ENCODE measurements at places on chromosomes 6 and 20.

GRCh38 chr6:32635526-32636123, 1.6 kb upstream of the HLA-DQA1 start:
- no peak for DNase-seq

DNA sequence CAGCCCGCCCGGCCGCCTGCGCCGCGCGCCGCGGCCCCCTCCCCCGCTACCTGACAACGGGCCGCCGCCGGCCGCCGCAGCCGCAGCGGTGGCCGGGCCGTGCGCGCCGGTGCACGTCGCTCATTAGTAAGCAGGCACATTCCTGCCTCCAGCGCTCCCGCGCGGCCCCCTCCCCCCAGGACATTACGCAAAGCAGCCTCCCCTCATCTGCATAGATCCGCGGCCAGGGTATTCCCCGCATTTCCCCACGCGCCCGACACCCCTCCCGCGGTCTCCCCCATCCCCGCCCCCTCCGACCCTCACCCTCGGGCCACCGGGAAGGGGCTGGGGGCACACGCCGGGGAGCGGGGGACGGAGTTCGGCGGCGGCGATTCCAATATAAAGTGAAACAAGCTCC, at the start of gene HIVEP2:
HIVEP2 (minus strand) TSS at position 128 of the 397 bp plus-strand sequence. CDS start 170,438 bp downstream, outside the sequence.
- peak; percentile 76 for DNase-seq

DNA sequence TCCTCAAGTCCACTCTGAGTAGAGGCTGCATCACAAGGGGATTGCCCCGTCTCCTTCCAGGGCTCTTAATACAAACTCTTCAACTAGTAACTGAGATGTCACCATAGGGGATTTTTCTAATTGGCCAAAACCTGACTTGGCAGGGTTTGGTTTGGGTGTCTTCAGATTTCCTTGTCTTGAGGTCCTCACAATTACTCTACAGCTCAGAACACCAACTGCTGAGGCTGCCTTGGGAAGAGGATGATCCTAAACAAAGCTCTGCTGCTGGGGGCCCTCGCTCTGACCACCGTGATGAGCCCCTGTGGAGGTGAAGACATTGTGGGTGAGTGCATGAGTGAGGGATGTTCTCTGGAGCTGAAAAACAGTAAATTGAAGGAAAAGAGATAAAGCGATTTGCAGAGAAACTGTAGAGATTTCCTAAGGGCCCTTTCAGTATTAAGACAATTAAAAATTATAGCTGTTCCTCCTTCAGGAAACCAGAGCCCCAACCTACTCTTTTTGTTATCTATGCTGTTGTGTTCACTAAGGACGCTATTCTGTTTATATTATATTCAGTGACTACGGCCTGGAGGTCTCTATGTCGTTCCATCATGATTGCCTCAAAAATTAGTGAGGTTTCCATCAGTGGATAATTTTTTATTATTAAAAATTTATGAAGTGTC, at the start of gene HLA-DQA1:
HLA-DQA1 (plus strand) TSS at position 188 of the 662 bp plus-strand sequence; CDS start at position 241, 53 bp downstream.
- no peak for DNase-seq

- no peak for DNase-seq
Observed at GRCh38 chr6:146253691-146254090, 224.8 kb downstream of the GRM1 start.

- no peak for DNase-seq
Observed at GRCh38 chr6:166664135-166664534, 37.1 kb upstream of the RPS6KA2 start.

DNA sequence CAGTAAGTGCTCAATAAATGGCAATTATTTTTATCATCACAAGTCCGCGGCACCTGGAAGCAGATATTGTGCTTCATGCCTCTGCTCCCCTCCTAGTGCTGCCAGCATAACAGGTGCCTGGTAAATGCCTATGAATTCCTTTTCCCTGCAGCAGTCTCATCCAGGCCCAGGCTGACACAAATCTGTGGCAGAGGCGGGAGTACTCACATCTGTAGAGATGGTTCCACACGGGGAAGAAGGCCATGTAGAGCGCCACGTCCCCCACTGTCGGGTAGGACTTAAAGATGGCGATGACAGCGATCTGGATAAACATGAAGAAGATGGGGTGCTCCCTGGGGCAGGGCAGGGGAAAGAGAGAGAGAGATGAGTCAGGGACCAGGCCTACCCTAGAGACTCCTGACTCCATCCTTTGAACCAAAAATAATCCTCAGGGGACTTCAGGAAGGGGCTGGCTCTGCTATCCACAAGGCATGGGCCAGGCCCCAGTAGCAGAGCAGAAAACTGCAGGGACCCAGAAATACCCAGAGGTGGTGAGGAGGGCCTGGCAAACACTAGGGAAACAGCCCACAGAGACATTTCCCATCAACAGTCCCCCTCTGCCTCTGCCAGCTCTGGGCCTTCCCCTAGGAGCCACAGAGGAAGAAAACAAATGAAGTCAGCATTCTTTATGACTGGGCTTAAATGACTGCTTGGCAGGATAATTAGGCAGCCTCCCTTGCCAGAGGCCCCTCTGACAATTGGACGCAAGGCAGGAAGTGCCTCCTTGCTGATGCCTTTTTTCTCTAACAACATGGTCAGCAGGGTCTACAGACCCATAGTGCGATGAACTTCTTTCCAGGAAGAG, 23.0 kb downstream of the MAP1LC3A start:
- no peak for DNase-seq

GRCh38 chr6:26404546-26404945, 2.5 kb downstream of the BTN3A1 start:
- no peak for DNase-seq

DNA sequence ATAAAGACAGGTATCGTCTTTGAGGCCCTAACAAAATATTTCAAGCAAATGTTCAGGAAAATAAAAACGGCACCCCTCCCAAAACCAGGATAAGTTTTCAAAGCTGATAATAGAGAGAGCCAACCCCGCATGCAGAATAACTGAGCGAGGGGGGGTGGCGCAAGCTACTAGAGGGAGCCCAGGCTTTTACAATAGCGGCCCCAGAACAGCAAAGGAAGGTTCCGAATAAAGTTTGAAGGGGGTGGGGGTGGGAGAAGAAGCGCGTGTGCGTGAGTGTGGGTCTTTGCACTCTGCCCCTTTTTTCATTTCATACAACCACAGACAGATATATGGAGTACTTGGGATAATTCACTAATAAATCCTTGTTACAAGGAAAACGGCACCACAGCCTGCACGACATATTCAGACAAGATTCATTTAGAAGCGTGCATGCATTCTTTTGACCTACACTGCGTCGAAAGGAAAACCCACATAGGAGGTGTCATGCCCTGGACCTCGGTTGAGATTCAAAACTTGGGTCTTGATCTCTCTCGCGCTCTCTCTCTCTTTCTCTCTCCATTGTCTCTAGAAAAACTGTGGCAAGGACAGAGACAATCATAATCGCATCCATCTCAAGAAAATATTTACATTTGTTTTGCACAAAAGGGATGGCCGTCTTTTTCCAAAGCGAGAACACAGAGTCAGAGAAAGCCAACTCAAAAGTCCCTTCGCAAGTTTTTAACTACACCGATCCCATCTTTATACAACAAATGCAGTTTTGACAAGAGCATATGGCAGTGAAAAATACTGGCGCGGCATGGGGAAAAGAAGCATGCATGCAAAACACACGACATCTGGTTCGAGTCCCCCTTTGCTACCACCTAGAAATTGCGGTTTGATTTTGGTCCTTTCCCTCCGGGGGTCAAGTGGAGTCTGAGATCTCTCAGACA, 1.6 kb downstream of the OLIG3 start:
- DNase-seq = no peak

- DNase-seq = no peak
Observed at GRCh38 chr6:7261032-7261841, 51.8 kb downstream of the SSR1 start.

DNA sequence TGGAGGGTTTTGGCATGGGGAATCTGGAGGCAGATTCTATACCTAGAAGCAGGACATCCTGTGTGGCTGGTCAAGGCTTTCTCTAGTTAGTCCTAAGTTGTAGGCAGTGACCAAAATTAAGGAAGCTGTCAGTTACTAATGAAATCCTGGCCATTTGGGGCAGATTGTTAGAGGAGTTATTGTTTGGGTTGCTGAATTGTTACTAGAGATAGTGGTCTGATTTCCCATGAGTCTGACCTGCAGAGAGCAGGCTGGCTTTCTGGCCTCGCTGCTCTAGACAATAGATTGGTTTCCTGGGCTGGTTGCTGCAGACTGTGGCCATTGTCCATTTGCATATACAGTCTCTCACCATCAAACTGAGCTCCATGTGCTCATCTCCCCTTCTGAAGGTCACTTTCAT, 205.0 kb upstream of the SASH1 start:
- DNase-seq = no peak

DNA sequence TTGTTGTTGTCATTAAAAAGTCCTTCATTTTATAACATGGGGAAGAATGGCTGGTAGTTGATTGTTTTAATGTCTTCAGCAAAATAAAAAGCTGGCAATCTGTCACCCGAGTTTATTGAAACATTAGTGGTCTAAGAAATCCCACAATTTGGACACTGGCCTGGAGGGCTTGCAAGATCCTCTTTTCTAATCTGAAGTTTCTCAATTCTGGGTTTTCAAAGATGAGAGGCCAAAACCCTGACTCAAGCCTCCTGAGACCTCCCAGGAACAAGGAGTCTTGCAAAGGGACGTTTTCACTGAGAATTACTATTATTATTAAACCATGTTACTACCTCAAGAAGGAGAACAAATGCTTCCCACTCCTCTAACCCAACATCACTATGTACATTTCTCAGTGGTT, 19.5 kb downstream of the MAP1LC3A start:
- DNase-seq = no peak

- DNase-seq = no peak
Observed at GRCh38 chr6:113190170-113190569, 667.0 kb upstream of the MARCKS start.

DNA sequence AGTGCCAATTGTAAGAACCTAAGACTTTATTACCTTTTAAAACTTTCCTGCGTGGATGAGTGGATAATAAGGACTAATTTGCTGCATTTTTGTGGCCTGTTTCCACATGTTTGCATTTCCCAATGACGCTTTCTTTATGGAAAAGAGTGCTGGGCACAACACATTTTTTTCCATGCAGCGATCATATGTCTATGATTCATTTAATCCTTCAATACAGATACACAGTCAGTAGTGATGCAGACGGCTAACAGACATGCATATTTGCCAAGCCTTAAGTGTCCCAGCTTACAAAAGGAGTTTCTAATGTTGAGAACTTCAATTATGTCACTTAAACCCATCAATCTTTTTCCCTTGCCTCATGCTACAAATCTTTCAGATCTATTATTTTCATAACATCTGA, 239.8 kb upstream of the PREP start:
- DNase-seq = no peak

GRCh38 chr6:132843316-132844035, 29.1 kb downstream of the RPS12 start:
- no peak for DNase-seq

- no peak for DNase-seq
Observed at GRCh38 chr6:113539202-113539601, 317.9 kb upstream of the MARCKS start.

DNA sequence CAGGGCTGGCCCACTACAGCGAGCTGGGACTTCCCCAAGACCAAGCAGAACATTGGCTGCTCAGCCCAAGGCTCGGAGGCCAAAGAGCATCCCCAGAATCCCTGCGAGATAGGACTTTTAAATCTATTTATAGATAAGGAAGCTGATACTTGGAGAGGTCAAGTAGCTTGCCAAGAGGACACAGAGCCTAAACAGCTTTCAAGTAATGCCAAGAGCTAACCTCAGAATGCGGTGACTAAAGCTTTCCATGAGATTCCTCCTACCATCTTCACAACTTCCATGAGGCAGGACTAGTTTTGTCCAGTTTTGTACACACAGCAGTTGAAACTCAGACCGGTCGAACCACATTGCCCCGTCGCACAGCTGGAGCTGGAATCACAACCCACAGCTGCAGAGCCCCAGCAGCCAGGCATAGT, 168.1 kb upstream of the TOP1 start:
- no peak for DNase-seq

DNA sequence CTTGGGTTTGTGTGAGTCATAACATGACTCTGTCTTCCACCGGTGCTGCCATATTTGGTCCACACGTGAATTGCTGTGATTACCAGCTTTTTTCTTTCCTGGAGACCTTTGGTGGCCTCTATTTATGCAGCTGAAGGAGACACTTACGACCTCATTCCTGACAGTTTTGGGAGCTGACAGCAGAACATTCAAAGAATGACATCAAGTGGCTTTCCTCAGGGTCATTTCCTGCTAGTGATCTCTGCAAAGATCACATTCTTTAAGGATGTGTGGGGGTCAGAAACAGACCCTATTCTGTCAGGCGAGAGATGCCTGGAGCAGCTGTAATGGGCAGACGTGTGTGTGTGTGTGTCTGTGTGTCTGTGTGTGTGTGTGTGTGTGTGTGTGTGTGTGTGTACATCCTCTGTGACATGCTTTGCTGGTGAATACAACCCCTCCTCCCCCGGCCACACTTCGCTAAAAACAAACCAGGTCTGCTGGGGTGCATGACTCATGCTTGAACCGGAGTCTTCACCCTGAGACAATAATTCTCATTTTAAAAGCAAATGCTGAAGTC, 115.6 kb downstream of the TMEM170B start:
- DNase-seq = no peak

DNA sequence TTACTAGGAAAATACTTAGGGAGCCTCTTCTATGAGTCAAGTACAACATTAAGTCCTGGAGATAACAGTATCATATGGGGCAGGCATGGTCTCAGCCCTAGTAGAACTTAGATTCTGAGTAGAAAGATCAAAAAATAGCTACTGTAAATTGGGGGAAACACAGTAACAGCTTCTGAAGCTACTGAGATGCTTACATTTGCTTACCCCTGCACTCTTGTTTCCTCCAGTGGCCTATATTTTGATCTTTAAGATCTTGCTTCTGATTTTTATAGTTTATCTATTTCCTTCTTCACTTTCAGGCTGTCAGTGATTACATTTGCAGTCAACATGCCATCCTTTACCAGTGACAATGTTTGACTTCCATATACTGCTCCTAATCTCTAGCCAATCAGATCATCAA, 35.3 kb downstream of the HIVEP2 start:
- no peak for DNase-seq

GRCh38 chr6:41705996-41706835, 29.2 kb downstream of the TFEB start:
- DNase-seq = no peak

DNA sequence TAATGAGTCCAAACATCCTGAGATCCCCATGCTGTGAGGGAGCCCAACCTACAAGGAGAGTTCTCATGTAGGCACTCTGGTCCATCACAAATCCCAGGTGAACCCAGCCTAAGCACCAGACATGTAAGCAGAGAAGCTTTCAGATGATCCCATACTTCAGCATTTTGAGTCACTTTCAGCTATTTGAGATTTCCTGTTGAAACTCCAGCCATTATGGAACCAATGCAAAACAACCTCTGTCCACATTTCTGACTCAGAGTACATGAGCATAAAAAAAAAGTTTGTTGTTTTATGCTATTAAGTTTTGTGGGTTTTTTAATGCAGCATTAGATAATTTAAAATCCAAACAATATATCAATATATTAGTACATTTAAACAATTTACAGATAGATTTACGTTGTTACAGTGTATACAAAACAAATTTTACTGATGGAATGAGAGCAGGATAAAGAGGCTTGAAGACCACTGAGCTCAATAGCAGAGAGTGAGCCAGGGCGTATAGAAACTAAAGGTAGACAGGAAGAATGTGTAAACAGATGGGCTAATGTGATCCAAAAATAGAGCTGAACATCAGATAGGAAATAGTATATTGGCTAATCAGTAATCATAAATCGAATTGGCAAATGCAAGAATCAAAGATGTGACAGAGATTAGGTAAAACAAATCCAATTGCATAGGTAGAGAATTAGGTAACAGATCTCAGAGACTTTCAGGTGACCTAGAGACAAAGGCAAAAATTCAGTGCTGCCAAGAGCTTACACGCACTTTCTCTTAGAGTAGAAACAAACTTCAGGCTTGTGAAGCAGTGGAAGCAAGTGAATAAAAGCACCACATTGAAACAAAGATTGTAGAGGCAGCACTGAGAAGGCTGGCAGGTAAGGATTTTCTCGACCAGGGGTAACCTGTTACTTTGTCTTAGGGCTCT, 36.2 kb upstream of the PLCB1 start:
- DNase-seq = no peak

Data from stimulated activated CD8-positive, alpha-beta memory T cell treated with anti-CD3 and anti-CD28 coated beads, Interleukin-4, amount 100 ng/mL, for 1 hour (primary cell).